SJCRH30 (cell line): ENCODE measurements at places on chromosomes 4 and X.

- peak; percentile 4 for DNase-seq
These were observed 763 bp downstream of the ASB9 start for GRCh38 chrX:15269120-15269519.

- no peak for DNase-seq
These were observed 116.7 kb downstream of the TMA16 start for GRCh38 chr4:163611182-163611581.

DNA sequence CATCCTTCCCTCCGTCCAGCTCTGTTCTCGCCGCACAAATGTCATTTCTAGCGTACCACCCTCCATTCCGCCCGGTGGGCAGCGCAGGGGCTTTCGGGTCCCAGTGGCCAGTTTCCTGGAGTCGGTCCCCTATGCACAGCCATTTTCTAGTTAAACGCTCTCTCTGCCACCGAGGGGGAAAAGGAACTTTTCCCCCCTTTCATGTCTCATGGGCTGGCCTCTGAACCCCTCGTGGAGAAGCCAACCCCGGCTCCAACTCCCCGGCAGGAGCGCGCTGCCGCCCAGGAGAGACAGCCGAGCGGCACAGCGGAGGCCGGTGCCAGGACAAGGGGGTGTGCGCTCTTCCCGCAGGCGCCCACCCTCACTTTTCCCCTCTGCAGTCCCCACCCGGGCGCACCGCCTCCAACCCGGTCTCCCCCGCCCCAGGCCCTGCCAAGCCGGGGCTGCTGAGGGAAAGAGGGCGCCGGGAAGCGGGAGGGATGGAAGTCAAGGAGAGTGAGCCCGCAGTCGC lies 662 bp downstream of the APBB2 start:
- no peak for DNase-seq

DNA sequence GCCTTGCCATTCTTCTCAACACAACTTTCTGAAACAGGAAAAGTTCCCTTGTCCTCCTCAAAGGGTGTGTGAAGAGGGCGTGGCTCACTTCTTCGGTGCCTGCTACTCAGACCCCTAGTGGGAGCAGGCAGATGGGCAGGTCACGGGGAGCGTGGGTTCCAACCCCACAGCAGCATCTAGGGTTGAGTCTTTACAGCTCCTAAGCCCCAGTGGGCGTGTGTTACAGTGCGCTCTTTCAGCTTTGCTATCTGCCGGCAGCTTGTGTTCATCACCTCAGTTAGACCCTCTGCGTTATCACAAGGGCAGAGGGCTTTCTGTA lies 57.5 kb upstream of the KLF3 start:
- DNase-seq = no peak

DNA sequence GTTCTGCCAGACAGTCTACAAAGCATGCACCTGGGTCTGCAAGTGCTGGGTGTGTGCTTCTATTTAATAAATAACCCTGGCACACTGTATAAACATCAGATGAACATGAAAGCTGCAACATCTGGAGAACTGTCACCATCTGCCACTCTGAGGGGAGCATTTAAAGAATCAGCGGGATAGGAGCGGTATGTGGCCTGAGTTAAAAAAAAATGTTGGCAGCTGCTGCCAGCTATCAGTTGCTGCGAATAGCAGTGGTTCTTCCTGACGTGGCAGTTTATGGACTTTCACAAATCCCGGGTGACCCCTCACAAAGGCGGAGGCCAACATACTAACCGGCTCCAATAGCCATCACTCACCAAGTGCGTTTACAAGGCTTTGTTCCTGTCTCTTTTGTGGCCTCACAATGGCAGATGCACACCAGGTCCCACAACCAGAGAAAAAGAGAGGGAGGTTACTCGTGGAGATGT lies 95.1 kb downstream of the RASL11B start:
- DNase-seq = peak; percentile 88

GRCh38 chrX:119618439-119618838 lies 12.2 kb upstream of the NKRF start:
- no peak for DNase-seq

DNA sequence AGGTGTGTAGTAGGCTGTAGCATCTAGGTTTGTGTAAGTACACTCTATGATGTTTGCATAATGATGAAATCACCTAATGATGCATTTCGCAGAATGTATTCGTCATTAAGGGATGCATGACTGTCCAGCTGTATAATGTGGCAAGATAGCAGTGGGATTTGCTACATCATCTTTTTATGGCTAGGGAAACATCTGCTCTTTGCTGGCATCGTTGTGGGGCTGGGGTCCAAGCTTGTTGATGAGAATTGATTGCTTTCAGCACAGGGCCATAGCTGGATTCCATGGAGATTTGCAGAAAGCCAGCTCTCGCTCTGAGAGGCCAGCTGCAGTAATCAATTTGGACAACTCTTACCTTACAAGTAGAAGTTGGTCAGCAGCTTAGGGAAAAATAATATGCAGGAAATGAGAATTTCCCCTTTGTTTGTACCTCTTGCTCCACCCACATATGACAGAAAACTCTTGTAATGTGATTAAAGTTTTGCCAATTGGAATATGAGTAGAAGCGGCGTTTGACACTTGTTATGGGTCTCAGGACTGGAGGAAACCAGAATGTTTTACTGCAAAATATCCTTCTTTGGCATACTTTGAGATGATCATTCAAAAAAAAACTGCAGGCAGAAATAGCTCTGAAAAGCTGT lies 310.5 kb downstream of the RAPGEF2 start:
- no peak for DNase-seq

- DNase-seq = peak; percentile 48
These were observed 18.5 kb downstream of the ADRA2C start for GRCh38 chr4:3784454-3785291.

DNA sequence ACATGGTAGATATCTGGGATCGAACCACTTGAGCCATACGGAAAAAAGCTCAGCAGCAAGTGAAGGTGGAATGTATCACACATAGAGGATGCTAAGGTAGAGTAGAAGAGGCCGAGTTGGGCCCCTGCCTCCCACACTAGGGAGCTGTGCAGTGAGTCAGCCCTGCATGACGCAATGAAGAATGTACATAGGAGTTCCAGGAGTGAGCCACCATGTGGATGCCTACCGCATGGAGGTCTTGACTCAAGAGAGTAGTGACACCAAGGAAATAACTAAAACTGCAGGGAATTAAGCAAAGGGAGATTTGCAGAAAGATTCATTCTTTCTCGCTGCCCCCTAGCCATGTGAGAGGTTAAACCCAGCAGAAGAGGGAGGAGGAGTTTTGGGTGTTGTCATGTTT lies 389.6 kb upstream of the IGFBP7 start:
- DNase-seq = no peak

- DNase-seq = no peak
These were observed 205.0 kb upstream of the FAM47C start for GRCh38 chrX:36803151-36803550.

GRCh38 chr4:182807767-182808548 lies 109.2 kb downstream of the DCTD start:
- no peak for DNase-seq

GRCh38 chr4:82780752-82781231 lies 17.8 kb downstream of the SCD5 start:
- peak; percentile 100 for DNase-seq

GRCh38 chr4:66357316-66357715 lies 687.0 kb upstream of the EPHA5 start:
- peak; percentile 7 for DNase-seq

- DNase-seq = no peak
These were observed 48.0 kb upstream of the SOD3 start for GRCh38 chr4:24747234-24747975.

DNA sequence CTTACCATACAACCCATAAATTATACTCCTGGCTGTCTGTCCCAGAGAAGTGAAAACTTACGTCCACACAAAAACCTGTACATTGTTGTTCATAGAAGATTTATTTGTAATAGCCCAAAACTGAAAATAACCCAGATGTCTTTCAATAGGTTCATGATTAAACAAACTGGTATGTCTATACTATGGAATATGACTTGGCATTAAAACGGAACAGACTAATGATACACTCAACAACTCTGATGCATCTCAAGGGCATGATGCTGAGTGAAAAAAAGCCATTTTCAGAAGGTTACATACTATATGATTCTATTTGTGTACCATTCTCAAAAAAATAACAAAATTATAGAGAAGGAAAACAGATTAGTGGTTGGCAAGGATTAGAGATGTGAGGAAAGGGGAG lies 11.6 kb upstream of the MND1 start:
- DNase-seq = no peak

DNA sequence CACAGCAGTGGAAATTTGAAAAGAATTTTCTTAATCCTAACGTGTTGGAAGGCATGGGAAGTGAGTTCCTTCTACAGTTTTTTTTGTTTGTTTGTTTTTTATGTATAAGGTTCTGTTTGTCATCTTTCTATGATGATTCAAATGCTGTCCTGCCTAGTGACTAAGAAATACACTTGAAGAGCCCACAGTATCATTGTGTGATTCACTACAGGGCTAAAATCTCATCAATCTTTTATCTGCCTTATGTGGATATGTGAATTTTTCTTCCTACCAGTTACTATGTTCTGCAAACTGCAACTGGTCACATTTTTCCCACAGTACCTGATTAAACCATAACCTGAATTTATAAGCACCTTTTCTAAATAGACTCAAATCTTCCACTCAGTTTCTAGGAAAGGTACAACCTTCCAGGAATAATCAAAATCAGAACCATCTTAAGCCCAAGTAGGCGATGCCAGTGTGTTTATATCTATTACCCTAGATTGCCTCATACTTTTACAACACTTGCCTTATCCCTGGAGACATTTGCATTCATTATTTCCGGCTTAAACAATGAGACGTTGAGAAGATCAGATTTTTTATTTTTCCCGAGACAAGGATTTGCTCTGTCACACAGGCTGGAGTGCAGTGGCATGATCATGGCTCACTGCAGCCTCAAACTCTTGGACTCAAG lies 214.6 kb upstream of the GALNT7 start:
- no peak for DNase-seq

DNA sequence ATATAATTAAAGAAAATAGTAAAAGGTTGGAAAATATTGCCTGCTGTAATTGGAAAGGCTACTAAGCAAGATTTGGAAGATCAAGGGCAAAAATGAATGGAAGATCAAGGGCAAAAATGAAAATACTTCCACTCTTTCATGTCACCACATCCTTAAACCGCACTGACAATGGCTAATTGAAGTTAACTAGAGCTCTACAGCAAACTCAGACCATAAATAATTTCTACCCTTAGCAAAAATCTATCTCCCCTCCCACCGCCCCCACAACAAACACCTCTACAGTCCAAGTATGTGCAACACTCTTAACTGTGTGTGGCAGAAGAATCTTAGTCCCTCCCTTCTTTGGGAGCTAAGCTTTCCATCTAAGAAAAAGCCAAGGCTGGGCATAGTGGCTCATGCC lies 27.1 kb downstream of the ATP11C start:
- no peak for DNase-seq

DNA sequence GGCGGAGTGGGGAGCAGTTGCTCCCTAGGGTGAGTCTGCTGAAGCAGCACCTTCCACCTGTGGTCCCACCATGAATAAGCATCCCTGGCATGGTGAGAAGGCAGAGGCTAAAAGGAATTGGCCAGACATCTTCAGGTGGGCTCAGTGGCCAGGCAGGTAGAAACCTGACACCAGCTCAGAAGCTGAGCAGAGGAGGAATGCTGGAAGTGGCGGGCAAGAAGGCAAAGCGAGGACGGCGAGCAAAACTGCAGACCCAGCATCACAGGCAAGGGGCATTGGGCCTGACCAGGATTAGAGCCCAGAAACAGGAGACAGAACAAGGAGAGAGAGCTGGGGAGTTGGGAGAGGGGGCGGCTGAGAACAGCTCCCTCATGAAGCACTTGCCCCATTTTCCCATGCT lies 25.3 kb downstream of the TSC22D3 start:
- no peak for DNase-seq

- DNase-seq = no peak
These were observed 9.3 kb upstream of the TBC1D19 start for GRCh38 chr4:26574563-26574962.

GRCh38 chr4:25760518-25761157 lies 102.2 kb downstream of the SEL1L3 start:
- DNase-seq = no peak

DNA sequence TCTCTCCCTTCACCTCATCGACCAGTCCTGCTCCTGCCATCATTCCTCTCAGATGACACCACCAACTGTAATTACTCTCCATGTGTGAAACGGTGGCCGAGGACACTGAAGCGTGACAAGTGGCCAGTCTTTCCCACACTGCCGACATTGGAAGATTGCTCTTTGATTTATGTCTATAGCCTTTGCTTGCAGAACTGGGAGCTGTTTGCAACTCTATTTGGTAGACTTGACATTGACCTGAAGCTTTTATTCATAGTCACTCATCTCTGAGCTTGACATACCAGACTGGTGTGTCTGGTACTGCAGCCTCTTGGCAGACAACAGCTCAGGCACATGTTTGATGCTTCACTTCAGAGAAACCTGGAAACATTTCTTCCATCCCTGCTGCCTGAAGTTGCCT lies 121.8 kb upstream of the GALNT7 start:
- no peak for DNase-seq

DNA sequence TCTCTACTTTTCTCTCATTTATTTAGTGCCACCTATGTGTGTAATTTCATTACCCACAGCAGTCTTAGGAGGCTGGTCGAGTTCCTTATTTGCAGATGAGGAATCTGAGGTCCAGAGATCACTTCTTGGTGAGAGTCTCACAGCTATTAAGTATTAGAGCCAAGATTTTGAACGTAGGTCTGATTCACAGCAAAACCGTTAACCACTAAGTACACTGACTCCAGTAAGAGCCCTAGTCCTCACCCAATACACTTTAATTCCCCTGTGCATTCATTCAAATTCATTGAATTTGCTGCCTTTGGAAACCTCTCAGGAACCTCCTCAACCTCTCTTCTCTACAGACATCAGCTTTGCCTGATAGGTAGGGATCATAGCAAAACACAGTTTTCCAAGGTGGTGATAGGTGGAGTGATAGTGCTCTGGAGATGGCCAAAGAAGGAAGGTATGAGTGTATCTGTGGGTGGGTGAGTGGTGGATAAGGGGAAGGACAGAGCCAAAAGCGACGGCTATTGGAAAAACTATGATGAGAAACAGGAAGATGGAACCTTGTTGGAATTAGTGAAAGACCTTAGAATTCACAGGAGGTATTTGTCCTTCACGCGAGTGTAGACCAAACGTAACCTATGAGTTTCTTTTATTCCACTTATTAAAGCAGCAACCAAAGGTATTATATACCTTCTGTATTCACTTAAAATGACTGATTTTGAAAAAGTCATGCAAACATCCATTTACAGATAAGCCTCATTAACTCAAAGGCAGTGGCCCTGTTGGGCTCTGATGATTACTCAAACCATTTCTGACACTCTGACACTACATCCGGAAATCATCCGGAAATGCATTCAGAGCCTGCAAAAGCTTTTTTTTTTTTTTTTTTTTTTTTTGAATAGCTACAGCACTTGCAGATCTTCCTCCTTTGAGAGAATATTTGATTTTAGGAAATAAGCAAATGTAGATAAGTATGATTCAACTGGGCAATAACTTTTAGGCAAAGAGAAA lies 6.3 kb downstream of the FMR1 start:
- DNase-seq = no peak
